ENCODE measurements at places on chromosomes 12 and 14.

DNA sequence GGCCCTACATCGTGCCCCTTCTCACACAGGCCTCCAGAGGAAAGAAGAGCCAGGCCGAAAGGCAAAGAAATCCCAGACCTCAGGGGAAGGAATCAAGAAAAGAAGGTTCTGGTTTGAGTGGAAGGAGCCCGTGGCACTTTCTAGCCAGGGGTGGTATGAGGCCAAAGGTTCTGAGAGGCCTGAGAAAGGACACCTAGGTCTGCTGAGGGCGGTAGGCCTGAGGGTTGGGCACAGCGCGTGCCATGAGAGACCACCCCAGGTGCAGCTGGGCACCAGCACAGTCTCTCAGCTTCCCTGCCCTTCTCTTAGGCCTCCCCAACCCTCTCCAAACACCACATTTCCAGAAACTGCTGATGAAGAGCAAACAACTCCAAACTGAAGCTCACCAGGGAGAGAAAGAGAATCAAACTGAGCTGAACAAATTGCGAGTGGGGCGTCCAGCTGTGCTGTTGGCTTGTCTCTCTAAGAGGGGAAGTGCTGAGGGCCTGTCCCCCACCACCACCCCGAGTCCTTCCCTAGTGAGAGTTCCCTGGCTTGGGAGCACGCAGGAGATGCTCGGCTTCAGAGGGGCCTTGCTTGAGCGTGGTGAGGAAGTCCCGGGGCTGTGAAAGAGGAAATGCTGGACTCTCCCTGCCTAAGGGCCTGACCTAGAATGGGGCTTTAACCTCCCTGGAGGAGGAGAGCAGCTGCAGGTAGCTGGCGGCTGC, 184.8 kb downstream of the ZFP36L1 start:
- no peak for DNase-seq

DNA sequence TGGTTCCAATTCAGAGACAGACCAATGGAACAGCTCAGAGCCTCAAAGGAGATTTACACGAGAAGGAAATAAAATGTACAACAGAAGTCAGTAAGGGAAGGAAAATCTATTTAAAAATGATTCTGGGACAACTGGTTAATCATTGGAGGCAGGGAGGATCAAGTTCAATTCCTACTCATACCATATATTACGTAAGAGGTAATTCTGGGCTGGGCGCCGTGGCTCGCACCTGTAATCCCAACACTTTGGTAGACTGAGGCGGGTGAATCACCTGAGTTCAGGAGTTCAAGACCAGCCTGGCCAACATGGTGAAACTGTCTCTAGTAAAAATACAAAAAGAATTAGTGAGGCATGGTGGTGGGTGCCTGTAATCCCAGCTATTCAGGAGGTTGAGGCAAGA, 36.7 kb upstream of the PITPNM2 start:
- no peak for DNase-seq

DNA sequence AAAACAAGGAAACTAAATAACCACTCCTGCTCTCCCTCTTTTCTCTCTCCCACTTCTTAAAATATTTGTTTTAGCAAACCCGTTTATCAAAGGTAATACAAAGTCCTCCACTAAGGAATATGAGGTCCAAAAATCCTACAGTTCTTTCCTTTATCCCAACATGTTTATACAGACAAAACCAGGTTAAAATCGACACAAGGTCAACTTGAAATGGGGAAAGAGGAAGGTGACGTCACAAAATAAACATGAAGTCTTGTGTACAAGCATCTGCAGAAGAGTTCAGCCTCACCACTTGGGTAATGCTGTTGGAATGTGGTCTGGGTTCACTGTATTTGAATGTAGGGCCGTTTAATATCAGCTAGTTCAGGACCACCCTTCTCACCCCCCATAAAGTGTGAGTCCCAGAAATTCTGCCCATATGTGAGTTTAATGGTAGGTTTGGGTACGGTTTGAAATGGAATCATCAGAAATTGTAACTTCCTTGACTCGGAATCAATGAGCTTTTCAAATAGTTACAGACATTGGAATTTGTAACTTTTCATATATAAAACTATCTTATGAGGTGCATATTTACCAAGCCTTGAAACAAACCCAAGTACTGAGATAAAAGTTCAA, 120.0 kb upstream of the SLC38A2 start:
- DNase-seq, result no peak

- no peak for DNase-seq
These were observed 5.7 kb upstream of the SLC35F4 start for GRCh38 chr14:57871459-57872080.

DNA sequence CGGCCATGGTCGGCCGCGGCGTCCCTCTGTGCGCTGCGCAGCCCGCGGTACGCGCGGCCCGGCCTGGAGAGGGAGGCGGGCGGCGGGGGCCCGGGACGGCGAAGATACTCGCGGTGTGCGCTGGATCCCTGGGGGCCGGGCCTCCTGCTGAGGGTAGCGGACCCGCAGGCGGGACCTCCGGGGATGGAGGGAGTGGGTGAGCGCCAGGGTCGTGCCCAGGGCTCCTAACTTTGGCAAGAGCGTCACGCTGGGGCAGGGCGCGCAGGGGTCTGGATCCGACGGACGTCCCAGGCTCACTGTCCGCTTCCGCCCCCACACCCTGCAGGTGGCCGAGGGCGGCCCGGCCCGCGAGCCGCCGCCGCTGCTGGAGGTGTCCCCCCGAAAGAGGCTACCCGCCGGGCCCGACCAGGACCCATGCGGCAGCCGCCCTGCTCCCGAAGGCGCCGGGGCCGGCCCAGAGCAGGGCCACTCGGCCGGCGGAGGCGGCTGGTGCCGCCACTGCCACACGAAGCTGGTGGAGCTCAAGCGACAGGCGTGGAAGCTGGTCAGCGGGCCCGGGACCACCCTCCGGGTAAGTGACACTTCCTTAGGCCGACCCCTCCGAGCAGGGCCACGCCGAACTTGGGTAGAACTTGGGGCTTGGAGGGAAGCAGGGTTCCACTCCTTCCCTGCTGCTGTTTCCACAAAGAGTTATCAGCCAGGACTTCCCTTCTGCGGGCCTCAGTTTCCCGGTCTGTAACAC, 502 bp downstream of the KIF26A start:
- no peak for DNase-seq

DNA sequence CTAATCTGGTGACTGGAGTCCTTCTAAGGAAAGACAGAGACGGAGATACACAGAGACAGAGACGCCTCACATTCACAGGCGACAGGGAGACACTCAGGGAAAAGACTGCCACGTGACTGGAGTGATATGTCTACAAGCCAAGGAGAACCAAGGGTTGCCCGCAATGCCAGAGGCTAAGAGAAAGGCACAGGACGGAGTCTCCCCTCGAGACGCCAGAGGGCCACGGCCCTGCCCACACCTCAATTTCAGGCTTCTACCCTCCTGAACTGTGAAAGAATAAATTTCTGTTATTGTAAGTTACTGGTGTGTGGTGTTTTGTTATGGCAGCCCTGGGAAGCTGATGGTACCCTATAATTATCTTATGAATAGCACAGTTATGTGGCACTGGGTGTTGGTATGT, 11.6 kb upstream of the RAN start:
- no peak for DNase-seq

GRCh38 chr12:102023343-102023930, 38.4 kb downstream of the WASHC3 start:
- DNase-seq, result no peak

GRCh38 chr12:3958534-3958933, 85.3 kb upstream of the PARP11 start:
- no peak for DNase-seq

DNA sequence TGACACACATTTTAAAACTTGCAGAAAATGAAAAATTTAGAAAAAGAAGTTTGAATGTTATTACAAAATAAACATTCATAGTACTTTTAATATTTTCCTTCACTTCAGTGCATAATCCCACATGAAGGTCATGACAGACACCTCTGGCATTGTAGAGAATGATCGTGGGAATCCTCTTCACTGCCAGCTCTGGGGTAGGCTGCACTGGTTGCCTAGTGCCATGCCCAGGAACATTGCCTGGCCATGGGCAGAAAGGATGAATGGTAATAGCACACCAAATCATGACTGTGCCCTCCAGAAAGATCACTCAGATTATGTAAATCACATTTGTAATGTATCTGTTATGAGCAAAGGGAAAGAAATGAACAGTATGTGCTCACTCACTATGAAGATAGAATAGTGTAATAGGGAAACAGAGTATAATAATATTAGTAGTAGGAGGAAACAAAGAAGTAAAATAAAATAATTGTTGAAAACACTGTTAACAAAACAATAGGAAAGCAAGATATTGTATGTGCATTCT, 161.6 kb downstream of the PLCZ1 start:
- no peak for DNase-seq

DNA sequence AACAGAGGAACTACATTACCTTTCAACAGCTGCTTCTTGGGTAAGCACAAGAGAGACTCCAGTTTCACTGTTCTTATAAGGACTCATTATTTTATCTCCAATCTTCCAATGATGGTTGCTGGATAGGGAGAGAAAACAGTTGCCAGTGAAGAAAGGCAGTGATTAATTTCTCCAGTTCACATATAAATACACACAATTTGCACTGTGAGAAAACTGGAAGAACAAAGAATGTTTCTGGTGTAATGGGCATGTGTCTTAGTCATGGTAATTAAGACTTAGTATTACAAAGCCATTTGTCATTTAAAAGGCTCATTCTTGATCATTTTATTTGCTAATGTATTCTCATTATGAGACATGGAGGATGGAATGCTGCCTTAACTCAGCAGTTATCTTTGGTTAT, 78.0 kb upstream of the FAR2 start:
- no peak for DNase-seq

DNA sequence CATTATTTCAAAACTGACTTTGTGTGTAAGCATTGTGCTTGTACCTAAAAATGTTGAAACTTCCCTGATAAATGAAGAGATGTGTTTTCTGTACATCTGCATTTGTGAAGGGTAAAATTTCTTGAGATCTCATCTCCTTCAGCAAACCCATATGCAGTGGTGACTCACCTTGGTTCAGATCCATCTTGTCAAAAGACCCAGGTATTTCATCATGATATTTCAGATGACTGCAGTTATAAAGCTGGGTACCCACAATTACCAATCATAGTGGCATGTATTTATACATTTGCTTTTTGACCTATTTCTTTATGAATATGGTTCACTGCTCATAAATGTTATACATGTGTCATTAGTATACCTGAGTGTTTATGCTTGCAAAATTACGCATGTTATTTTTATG, 1213.6 kb downstream of the GALC start:
- no peak for DNase-seq

DNA sequence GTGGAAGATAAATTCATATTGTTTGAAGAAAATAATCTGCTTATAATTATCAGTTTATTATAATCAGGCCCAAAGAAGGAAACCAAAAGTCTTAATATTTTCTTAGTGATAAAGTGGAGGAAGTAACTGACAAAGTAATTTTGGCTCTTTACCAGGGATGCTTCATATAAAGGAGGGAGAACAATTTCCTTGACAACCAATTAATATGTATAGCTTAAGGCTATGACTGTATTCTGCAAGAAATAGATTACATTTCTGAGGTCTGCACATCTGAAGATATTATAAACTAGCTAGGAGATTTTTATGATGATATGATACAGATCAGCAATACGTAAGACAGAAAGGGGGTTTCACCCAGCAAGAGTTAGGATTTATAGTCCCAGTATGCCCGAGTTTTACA, 90.8 kb downstream of the BICD1 start:
- no peak for DNase-seq

Data from CD4-positive, alpha-beta T cell treated with Interleukin-21 for 1 hour (primary cell).